ENCODE measurements at places on chromosomes 1 and 21. TPM values are rescaled to one million over a fixed set of nuclear protein-coding genes. Genes with fewer than 3 reads are reported as not detected.
A peak's percentile ranks its signal among the peaks of the same experiment; 100 is the strongest.

GRCh38 chr21:42493109-42494060 lies 2.6 kb downstream of the RSPH1 start:
- H3K4me1 ChIP-seq = peaks cover 12% of the 10 kb centered on the region
- H3K4me3 ChIP-seq = no peak overlapping the region
- H3K36me3 ChIP-seq = no peaks in the 10 kb centered on the region
- DNase-seq = no peak

DNA sequence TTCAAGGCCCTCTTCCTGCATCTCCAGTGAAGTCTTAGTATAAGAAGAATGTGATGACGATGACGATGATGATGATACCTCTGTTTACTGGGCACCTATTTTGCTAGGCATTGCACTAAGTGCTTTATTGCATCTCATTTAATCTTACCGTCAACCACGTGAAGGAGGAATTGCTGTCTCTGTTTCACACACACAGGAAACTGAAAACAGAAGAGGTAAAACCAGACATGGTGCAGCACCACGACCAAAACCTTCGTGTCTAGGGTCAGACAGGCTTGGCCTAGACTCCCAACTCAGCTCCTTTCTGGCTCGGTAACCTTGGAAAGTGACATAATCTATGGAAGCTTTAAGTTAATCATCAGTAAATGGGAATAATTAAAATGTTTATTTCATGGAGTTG lies 20.7 kb upstream of the KCNA2 start:
- no peaks in the 10 kb centered on the region for H3K27me3 ChIP-seq
- no peaks in the 10 kb centered on the region for H3K4me1 ChIP-seq
- H3K27ac ChIP-seq = no peak overlapping the region
- no peak overlapping the region for H3K4me3 ChIP-seq
- no peaks in the 10 kb centered on the region for H3K36me3 ChIP-seq

GRCh38 chr1:25799935-25800702 lies at the start of gene SELENON:
TSS of gene SELENON (plus strand) at chr1:25800193. CDS start at chr1:25800231, 38 bp downstream.
- H3K4me3 ChIP-seq = peak within 1 kb of the TSS; percentile 86
- H3K27ac ChIP-seq = peak within 1 kb of the TSS; percentile 88
- no peak for DNase-seq

- no peaks in the 10 kb centered on the region for H3K4me1 ChIP-seq
- H3K27me3 ChIP-seq = no peaks in the 10 kb centered on the region
- no peak overlapping the region for H3K27ac ChIP-seq
- no peak for DNase-seq
- no peaks in the 10 kb centered on the region for H3K36me3 ChIP-seq
These were observed 143.4 kb upstream of the ERRFI1 start for GRCh38 chr1:8169364-8170058.

DNA sequence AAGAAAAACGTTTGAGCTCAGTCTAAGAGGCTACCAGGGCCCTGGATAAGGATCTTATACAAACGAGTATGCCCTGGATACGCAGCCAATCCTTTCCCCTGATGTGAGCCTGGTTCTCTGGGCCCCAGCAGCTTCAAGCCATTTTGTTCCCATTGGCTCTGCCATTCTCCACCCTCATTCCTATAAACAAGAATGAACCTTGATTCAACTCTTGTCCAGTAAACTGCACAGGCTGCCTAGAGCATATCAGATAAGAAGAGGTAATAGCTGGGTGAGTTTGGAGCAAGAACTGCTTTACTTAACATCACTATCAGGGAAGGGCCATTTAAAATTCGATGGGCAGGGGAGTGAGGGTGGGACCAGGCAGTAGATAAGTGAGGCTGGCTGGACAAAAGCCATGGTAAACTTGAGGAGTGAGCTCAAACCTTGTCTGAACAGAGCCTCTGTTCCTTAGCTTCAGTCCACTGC lies 11.3 kb downstream of the BTG2 start:
- H3K36me3 ChIP-seq = no peaks in the 10 kb centered on the region
- peaks cover 40% of the 10 kb centered on the region for H3K4me1 ChIP-seq
- no peak overlapping the region for H3K4me3 ChIP-seq
- H3K27ac ChIP-seq = peak overlapping the region; percentile 83

GRCh38 chr1:58156831-58157230 lies 389.7 kb downstream of the OMA1 start:
- H3K36me3 ChIP-seq = no peaks in the 10 kb centered on the region
- DNase-seq = no peak
- H3K27me3 ChIP-seq = no peaks in the 10 kb centered on the region
- no peak overlapping the region for H3K27ac ChIP-seq

KRTAP19-1 gene
- total RNA-seq = not detected

GJB3 gene
- total RNA-seq = 0.54 TPM

KIF21B gene
- total RNA-seq = 4.2 TPM

CFAP45 gene
- 2.1 TPM for total RNA-seq

Measured in thoracic aorta (tissue), 2 donors.